Fibroblast of villous mesenchyme (primary cell): ENCODE measurements at places on chromosomes 11 and 22.

- DNase-seq: no peak
Observed at GRCh38 chr11:91935120-91935519, 289.5 kb upstream of the FAT3 start.

DNA sequence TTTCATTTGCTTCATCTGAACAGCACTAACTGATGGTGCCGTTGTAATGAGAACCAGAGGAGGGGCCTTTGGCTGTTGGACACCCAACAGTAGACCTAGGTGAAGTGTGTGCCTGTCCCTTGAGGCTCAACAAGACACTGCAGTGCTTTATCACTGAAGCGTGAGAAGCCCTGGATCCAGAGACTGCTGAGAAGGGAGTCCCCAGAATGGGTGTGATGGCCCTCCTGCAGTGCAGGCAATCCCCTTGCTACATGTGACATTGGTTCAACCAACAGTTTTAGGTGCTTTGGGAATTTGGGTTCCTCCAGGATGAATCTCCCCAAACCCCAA is 125.6 kb downstream of the BRD1 start:
- no peak for DNase-seq

GRCh38 chr11:130732476-130732875 is 183.8 kb downstream of the SNX19 start:
- DNase-seq: no peak

- no peak for DNase-seq
Observed at GRCh38 chr11:123179586-123179985, 15.5 kb downstream of the CLMP start.

DNA sequence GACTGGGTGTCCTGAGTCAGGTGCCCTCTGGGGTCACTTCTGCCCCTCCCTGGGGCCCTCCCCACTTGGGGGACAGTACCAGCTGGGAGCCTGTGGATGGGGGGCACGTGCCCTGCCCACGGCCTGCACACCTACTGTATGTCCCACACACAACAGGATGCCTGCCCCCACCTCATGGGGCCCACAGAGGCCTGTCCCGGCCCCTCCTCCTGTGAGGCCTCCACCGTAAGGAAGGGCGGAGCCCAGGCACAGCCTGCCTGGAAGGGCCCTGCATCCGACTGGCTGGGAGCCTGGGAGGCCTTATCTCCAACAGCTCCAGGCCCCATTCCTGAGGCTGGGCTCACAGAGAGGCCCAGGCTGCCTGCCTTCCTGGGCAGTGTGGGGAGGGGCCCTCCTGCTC is 47.8 kb downstream of the BRSK2 start:
- DNase-seq: peak; percentile 54

DNA sequence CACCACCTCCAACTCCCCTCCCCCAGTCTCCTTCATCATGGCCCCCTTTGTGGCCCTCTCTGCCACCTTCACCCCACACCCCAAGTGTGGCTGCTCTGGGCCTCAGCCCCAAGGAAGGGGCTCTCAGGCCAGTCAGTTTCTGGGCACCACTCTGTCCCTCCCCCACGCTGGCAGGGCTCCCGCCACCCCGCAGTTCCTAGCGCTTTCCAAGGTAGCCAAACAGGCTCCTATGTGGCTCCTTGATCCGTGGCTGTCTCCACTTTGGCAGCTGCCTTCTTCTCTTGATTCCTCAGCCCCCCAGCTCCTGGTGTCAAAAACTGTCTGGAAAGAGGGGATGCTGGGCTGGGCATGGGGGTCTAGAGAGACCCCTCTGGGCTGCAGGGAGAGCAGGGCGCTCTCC is 10.4 kb upstream of the CACNA1I start:
- DNase-seq: no peak

- no peak for DNase-seq
Observed at GRCh38 chr11:85355921-85356320, 271.2 kb downstream of the DLG2 start.

DNA sequence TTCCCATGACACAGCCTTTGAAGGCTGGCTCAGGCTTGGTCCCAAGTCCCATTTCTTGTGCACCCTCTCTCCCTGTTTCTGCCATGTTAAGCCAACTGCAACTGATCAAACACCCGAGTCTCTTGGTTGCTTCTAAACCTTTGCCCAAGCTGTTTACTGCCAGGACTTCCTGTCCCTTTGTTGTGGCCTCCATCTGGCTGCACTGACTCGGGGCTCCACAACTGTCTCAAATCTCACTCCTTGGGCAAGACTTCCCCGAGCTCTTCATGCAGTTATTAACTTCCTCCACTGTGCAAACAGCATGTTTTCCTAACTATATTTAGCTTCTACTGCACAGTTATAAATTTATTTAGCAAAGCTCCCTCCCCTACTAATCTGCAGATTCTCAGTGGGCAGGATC is 4.3 kb downstream of the VPREB1 start:
- DNase-seq: no peak

DNA sequence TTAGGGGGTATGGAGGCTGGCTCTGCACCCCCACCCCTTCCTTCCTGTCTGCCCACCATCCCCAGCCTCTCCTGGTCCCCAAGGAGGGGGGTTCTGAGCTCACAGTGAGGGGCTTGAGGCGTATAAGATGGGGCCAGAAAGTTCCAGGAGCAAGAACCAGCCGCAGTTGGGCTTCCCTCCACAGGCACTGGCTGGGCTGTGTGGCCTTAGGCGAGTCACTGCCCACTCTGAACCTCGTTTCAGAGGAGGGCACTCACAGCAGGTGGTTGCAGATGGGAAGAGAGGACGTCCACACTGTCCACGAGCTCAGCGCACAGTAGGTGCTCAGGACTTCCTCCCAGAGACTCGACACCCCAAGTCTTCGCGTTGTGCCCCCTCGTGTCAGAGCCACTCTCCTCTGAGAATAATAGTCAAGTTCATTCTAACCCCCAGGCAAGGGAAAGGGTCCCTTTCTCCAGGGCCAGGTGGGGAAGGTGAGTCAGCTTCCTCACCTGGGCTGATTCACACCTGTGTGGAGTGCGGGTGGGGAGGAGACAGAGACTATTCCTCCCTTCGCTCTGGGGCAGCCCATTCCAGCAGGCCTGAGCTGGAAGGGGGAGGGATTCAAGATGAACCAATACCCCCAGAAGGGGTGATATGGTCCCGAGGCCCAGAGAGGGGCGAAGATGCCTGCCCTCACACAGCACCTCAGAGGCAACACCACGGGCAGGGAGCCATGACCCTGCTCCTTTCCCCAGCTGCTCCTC is 29.3 kb downstream of the RPL3 start:
- DNase-seq: no peak

DNA sequence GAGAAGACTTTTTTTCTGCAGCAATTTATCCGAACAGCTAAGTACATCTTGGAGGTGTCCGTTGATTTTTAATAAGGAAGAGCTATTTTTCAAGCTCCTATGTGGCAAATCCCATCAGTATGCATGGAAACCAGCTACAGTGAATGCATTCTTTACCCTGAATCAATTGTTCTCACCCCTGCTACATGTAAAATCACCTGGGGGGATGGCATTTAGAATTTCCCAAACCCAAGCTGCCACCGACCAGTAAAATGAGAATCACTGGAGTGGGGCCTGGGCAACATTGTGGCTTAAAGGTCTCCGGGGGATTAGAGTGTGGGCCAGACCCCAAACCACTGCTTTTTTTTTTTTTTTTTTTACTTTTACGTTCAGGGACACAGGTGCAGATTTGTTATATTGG is 2.8 kb upstream of the ZNF195 start:
- no peak for DNase-seq

DNA sequence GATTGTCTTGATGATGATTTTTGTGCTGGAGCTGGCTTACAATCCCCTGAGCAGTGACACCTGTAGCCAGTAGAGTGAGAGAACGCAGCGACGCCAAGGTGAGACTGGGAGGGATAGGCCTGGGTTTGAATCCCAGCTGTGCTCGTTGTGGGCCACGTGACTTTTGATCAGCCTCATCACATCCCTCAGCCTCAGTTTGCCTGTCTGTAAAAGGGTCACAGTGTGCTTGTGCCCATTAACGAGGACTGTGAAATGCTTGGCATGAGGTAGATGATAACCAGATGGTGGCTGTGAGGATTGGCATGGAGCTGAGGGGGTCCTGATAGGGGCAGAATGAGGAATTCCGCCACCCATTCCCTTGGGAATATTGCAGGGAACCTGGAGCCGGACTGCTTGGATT is 9.6 kb downstream of the KIAA1671 start:
- no peak for DNase-seq

GRCh38 chr11:36296884-36297543 is 926 bp downstream of the PRR5L start:
- peak; percentile 98 for DNase-seq

DNA sequence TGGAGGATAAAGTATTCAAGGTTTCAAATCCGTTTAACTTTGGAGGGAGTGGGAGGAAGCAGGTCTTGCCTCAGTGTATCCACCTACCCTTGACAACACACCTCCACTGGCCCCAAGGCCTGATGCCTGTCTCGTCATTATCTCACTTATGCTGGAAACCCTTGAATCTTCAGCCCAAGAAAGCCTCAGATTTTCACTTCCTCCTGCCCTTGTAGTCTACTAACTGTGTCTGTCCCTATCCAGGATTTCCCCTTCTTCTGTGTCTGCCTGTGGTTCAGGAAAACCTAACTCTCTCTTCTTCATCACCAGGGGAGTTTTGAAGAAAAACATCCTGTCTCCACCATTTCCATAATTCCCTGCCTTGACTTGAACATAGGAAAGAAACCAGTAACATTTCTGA is 56.1 kb downstream of the SYT9 start:
- no peak for DNase-seq

- DNase-seq: peak; percentile 32
Observed at GRCh38 chr11:133947321-133947756, 9.4 kb downstream of the IGSF9B start.

GRCh38 chr11:110349138-110349996 is 53.0 kb upstream of the RDX start:
- no peak for DNase-seq
